ENCODE measurements at places on chromosomes 5 and 9.

- no peak for DNase-seq
Observed at GRCh38 chr9:129198319-129199043, 20.4 kb upstream of the IER5L start.

- DNase-seq: no peak
Observed at GRCh38 chr5:10301842-10302610, 5.7 kb downstream of the CMBL start.

DNA sequence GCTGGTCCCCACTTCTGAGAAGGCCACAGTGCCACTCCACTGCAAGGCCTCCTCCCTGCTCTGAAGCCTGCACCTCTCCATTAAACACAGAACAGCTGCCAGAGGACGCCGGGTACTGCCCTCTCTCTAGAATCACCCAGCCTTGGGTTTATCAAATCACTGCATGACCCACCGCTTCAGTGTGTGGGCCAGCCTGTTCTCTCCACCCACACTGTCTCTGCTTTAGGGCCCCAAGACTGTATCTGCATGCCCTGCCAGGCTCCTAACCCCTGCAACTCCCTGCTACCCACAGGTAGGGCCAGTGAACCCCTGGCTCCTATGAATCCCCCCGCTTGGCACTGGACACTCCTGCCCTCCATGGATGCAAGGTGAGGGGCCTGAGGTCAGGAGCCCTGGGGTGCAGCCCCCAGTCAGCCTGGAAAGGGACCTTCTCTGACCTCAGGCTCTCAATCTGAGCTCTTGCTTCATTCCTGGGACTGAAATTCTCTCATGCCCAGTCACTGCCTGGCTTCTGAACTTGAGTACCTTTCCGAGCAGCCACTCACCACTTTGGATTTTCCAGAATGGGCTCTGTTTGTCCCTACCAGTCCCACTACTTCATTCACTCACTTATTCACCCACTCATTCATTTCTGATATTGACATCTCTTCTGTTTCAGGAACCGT lies 206.3 kb downstream of the GABBR2 start:
- no peak for DNase-seq

- DNase-seq: no peak
Observed at GRCh38 chr5:72427488-72428437, 79.4 kb downstream of the ZNF366 start.

DNA sequence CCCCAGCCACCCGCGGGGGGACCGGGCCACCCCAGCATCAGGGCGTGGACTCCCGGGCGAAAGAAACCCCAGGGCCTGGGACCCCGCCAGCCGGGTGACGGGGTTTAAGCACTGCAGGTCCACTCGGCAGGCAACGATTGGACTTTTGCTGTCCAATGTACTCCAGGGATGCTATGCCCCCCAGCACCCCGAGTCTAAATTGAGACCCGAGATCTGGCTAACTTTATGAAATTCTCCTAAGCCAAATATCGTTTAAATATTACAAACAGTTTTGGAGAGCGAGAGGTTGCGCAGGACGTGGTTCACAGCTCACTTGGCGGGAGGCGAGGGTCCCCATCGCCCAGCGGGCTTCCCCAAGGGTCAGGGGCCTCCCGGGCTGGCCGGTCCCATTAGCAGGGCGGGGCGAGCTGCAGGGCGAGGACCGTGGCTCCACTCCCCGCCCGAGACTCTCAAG lies 384 bp upstream of the MRPS2 start:
- no peak for DNase-seq

- no peak for DNase-seq
Observed at GRCh38 chr5:37836235-37836591, 3.6 kb downstream of the GDNF start.

GRCh38 chr5:60945813-60946187 lies 795 bp downstream of the NDUFAF2 start:
- DNase-seq: no peak

GRCh38 chr5:56069652-56070226 lies 75.0 kb upstream of the IL6ST start:
- no peak for DNase-seq

GRCh38 chr5:96816991-96817390 lies 9.2 kb upstream of the ERAP1 start:
- DNase-seq: no peak

DNA sequence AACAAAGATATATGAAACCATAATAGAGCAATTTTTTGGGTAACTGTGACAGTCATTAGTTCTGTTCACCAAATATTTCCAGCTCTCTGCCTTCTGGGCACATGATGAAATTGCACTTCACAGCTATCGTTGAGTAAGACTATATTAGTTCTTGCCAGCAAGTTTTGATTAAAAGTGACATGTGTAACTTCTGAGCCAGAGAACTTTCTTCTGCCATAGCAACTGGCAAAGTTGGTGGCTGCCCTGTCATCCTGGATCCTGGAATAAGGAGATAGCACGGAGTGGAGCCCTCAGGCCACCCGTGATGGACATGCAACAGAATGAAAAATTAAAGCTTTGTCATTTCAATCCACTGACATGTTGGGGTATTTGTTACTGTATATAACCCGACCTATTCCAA lies 194.4 kb upstream of the VCAN start:
- no peak for DNase-seq

DNA sequence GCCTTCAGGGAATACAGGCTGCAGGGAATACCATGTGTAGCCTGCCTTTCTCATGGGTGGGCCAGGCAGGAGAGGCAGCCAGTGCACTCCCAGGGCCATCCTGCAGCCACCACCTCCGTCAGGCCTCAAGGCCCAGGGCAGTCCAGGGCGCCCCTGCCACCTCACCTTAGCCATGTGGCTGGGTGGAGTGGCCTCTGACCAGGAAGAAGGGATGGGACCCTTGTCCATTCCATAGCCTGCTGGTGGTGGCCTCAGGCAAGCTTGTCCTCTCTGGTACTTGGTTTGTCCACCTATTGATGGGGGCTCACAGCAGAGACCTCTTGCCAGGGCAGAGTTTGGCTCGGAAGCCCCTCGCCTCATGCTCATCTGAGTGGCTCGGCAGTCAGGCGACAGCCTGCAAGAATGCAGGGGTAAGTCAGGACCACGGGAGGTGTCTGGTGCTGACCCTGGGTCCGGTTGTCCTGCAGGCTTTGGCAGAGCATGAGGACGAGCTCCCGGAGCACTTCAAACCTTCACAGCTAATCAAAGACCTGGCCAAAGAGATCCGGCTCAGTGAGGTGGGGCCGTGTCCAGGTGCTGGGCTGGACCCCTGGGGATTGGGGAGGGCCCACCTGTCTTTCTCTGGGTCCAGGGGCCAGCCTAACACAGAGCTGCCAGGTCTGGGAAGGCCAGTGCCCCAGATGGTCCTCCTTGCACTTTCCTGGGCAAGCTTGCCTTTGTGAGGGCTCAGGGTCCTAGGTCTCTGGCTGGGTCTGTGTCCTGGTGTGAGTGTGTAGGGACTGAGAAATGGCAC lies 82.9 kb downstream of the PHF2 start:
- DNase-seq: no peak

DNA sequence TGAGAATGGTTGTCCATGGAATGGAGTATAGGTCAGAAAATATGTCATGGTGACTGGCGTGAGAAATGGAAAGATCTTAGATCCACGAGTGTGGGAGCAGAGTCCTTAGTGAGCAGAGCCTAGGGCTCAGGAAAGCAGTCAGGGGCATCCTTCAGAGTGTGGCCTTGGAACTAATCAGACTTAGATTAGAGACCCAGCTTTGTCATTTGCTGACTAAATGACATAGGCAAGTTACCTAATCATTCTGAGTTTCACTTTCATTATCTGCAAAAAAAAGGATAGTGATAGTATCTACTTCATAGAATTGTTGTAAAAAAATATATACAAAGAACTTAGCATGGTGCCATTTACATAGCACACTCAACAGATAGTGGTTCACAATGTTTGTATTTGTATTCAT lies 24.3 kb upstream of the SLIT3 start:
- DNase-seq: no peak
